ENCODE measurements at places on chromosomes 2 and 18. TPM values are rescaled to one million over a fixed set of nuclear protein-coding genes. Genes with fewer than 3 reads are reported as not detected.

Gene AQP12A
- not detected for total RNA-seq

Gene SPATA3
- not detected for total RNA-seq

Gene SKA1
- 4.2 TPM for total RNA-seq

Gene VWA3B
- total RNA-seq: 0.48 TPM

Gene ACMSD
- not detected for total RNA-seq

Gene ZNF516
- total RNA-seq: 19.4 TPM

Gene DNAH6
- total RNA-seq: 2.9 TPM

Gene MAL
- total RNA-seq: 5.2 TPM

Gene RND3
- total RNA-seq: 16.5 TPM

Gene TNFRSF11A
- total RNA-seq: 23.9 TPM

Gene GPR155
- 1.2 TPM for total RNA-seq

Gene UGT1A1
- total RNA-seq: 6.0 TPM

Gene DCTN1
- 109 TPM for total RNA-seq

Gene REG3A
- total RNA-seq: not detected

Gene C2orf80
- total RNA-seq: not detected

Gene C2orf66
- total RNA-seq: not detected

Gene CNGA3
- total RNA-seq: 0.40 TPM

Gene PLEK
- total RNA-seq: not detected

Gene MYO7B
- 289 TPM for total RNA-seq

Gene CEBPZOS
- total RNA-seq: 39.0 TPM

Gene MRPL53
- 23.2 TPM for total RNA-seq

Gene OXER1
- 0.48 TPM for total RNA-seq

Gene TMEM247
- not detected for total RNA-seq

Gene SKOR2
- total RNA-seq: not detected

Gene POTEJ
- total RNA-seq: not detected

Data from transverse colon (tissue), 4 donors.